ENCODE measurements at places on chromosomes 1 and 21.

GRCh38 chr1:15706751-15707150 lies 22.6 kb downstream of the PLEKHM2 start:
- no peak for DNase-seq

GRCh38 chr21:22585558-22585957 lies 1587.3 kb downstream of the NCAM2 start:
- no peak for DNase-seq

DNA sequence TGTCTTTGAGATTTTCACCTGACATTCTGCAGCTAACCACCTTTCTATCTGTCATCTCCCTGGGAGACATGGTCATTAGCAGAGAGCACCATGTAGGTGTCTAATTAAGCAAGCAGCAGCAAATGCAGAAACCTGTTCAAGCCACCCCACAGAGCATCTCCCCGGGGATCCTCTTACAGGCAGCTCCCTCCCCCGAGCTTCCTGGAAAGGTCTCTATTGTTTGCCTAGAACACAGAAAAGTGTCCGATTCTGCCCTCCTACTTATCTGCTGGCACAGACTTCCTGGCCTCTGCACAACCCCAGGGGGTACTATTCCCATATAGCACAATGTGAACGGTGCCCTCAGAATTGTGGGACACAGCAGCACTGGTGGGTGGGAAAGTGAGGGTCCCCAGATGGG lies 46.1 kb downstream of the PLEKHA6 start:
- no peak for DNase-seq

DNA sequence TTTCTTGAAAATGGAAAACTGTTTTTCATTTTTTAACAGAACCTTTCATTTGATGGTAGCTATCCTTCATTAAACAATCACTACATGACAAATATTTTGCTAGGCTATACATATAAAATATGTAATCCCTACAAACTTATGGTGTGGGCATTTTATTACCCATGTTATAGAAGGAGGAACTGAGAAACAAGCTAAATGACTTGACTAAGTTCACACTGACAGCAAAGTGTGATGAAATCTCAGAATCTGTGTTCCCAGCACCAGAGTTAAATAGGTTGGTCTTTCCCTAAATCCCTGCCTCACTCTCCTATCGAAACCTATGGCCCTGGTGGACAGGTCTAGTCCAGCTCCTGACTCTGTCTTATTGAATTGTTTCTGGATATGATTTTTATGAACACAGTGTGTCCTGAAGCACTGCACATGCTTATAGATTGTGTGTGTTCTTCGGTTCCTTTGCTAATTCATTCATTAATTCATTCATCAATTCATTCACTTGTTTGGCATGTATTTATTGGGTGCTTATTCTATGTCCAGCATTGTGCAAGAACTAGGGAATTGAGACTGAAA lies 301.0 kb downstream of the GRIK1 start:
- DNase-seq = no peak

DNA sequence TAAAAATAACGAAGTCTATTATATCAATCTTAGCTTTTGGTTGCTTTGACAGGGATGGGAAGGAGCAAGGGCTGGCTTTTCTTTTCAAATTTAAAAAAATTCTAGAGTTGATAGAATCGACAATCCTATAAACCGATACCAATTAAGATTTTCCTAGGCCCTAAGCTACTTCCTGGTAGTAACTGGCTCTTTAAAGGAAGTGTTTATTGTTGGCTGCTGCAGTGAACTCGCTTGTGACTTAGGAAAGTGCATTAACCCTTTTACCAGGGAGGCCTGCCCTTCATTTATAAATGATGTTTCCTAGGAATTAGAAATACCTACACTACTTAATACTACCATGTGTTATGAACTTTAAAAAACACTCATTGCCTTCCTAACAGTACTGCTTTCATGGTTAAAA lies 33.2 kb downstream of the ATP5PF start:
- no peak for DNase-seq

DNA sequence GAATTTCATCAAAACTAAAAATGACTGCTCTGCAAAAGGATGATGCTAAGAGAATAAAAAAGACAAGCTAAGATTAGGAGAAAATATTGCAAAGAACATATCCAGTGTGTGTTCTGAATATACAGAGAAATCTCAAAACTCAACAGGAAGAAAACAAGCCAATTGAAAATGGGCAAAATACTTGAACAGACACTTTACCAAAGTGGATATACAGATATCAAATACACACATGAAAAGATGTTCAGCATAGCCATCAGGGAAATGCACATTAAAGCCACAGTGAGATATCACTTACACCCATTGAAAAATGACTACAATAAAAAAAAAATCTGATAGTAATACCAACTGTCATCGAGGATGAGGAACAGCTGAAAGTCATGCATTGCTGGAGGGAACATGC lies 21.3 kb downstream of the PRMT2 start:
- no peak for DNase-seq

DNA sequence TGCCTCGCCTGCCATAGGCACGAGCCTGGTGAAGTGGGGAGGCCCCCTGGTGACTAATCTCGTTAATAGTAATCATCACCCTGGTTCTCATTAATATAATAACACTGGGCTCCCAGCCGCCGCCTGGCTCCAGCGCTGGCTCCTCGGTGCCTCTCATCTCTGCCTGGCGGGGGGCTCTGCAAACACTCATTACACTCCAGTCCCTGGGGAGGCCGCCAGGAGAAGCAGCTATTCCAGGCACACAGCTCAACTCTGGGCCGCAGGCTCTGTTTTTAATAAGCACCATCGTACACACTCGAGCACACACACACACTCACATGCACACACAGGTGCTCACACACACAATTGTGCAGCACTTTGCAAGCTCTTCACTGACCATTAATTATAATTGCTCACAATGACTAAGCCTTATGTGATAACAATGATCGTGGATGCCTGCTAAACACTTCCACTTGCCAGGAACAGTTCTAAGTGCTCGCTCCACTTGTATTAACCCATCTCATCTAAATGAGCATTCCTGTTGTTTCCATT lies 52.2 kb downstream of the SDC3 start:
- DNase-seq = no peak

GRCh38 chr1:177223359-177223758 lies 52.6 kb downstream of the BRINP2 start:
- DNase-seq = no peak

DNA sequence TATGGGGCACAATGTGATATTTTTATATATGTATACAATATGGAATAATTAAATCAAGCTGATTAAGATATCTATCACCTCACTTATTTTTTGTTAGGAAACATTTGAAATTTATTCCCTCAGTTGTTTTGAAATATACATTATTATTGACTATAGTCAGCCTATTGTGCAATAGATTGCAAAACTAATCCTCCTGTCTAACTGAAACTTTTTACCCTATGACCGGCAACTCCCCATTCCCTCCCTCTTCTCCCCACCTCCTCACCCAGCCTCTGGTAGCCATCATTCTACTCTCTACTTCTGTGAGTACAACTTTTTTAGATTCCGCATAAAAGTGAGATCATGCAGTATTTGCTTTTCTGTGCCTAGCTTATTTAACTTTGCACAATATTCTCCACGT lies 117.7 kb upstream of the SGIP1 start:
- DNase-seq = no peak

DNA sequence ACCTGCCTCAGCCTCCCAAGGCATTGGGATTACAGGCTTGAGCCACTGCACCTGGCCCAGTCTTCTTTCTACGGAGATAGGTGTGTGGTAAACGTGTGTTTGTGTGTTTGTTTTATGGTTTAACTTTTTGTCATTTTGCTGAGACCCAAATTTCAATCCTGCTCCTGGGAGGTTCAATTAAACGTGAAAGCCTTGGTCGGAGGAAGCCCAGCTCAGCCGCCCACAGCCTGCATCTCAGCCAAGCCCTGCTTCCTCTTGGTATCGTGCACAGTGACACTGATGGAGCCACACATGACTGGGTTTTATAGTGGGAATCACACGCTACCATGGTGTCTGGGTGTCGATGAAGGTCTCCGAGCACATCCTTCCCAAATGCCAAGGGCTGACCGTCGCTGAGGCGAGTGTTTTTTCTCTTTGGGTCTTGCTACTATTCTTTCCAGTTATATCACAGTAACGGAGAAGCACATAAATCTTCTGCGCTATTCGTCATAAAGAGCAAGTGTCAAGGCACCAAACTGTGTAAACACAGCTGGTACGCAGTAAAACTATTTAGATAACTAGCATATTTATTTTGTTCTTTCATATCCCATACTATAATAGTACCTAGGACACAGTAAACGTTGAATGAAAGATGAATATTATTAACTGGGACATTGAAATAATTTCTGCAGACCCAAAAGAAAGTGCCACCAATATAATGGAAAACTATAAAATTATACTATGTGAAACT lies 39.3 kb downstream of the HLCS start:
- DNase-seq = peak; percentile 28

GRCh38 chr1:162720996-162721395 lies 69.5 kb upstream of the HSD17B7 start:
- no peak for DNase-seq

DNA sequence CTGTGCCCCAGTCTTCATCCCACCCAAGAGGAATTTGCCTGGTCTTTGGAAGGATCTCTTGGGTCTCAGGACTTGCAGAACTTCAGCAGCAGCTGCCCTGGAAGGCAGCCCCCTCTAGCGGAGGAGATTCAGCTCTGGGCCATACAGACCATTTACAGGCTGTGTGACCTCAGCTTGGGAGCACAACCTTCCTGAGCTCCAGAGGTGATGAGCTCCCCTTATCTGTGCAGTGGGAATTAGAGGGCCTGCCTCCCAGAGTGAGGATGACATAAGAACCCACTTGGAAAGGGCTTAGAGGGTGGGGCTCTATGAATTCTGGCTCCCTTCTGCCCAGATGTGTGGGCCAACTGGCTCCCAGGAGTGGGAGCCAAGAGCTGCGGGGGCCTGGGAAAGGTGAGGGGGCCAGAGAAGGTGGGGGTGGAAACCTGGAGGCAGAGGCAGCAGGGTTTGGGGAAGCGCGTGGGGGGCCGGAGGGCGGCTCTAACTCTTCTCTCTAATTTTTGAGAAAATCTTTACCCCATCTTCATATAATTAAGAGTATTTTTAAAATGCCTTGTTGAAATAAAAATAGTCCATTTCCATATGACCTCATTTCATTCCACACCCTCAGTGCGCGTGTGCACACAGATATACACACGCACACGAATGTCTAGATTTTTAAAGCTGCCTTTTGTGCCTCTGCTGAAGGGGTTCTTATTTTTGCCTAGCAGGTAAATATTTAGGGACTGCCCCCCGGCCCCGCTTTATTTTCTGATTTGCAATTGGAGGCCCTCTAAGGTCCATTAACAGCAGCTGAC lies 21.5 kb downstream of the EPHB2 start:
- DNase-seq = no peak

GRCh38 chr1:230453377-230453776 lies 27.2 kb upstream of the PGBD5 start:
- no peak for DNase-seq

- DNase-seq = no peak
Measured at GRCh38 chr1:205002705-205003104, 40.3 kb upstream of the CNTN2 start.

DNA sequence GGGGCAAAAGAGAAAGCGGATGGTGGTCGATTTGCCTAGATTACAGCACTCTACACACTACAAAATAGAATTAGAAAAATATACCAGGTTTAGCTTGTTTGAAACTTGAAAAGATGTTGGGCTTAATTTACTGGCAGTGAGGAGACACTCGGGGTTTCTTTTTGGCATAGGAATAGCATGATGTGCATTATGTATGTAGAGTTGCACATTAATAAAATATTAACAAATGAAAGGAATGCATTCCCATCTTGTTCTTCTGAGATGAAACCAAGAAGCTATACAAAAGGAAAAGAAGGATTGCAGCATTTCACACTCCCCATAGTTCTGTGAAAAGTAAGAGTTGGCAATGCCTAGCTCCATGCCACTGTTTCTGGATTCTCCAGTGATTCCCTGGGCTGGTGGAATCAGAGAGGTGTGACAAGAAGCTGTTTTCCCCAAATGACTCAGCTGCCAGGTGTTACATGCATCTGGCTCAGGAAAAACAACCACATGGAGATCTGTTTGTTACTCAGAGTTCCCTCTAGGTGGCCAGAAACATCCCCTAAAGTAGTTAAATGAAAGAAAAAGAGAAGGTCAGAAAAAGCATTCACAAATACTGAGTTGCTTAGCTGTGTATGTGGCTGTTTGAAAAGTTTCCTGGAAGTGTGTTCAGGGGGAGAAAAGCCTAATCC lies 115.6 kb downstream of the UCK2 start:
- no peak for DNase-seq

DNA sequence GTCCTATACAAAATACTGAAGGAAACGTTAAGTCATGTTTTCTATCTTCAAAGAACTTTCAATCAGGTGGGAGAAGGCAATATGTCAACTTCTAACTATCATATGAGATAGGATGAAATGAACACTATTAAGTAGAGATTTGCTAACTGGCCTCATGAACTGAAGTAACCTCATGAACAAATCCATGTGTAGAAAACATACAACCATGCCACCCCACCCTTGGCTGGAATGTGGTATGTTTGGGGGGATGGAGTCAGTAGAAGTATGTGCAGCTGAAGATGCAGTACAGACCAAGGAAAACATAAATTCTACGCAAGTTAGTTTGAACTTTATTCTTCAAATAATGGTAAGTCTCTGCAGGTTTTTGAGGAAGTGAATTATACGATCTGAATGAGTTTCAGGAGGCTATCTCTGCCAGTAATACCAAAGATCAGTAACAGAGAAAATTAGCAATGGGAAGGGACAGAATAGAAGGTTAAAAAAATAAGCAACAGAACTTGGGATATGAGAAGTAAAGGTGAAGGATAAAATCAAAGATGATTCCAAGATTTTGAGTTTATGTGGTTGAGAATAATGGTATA lies 4.5 kb downstream of the TRMT1L start:
- DNase-seq = no peak

- DNase-seq = no peak
Measured at GRCh38 chr1:51610637-51611036, 6.3 kb upstream of the OSBPL9 start.

DNA sequence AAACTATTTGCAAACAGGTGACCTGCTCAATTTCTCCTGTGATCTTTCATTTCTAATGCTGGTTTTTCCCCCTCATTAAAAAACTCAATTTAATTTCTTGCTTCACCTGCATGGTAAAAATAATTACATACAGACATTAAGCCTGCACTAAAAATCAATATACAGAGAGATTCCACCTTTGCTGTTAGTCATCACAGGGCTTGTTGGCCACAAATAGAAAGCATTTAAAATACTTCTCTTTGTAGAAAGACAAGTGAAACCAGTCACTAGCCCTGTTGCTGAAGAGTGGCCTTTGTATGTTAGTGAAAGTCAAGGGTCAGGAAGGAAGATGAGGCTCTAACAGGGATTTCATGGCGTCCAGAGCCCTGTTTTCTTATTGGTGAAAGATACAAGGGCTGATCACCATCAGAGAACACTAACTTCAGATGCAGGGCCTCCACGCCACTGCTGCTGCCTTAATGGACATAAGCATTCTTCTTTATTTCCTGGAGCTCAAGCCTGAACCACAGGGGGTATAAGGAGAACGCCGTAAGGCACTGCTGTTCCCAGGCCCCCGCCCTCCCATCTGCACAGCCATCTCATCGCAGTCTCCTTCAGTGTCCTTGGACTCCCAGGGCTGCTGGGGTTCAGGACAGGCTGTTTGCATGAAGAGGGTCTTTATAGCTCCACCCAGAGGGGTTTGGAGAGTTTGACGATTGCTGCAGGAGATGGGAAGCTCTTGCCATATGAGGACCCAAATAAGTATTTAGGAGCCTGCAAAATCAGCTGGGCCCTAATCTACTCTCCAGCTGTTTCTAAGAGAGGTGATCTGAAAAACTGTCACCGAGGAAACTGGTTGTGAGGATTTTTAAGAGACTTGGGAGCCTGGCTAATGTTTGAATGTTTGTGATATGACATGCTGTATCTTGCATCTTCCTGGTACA lies 117.3 kb upstream of the IRF2BP2 start:
- no peak for DNase-seq
